Hematopoietic multipotent progenitor cell treated with erythropoietin and hydrocortisone succinate and interleukin-3 and kit ligand, for 8 days (in vitro differentiated cells): ENCODE measurements at places on chromosomes 1 and 21.

- no peak for DNase-seq
Measured at GRCh38 chr1:183303323-183303645, 114.9 kb downstream of the NMNAT2 start.

DNA sequence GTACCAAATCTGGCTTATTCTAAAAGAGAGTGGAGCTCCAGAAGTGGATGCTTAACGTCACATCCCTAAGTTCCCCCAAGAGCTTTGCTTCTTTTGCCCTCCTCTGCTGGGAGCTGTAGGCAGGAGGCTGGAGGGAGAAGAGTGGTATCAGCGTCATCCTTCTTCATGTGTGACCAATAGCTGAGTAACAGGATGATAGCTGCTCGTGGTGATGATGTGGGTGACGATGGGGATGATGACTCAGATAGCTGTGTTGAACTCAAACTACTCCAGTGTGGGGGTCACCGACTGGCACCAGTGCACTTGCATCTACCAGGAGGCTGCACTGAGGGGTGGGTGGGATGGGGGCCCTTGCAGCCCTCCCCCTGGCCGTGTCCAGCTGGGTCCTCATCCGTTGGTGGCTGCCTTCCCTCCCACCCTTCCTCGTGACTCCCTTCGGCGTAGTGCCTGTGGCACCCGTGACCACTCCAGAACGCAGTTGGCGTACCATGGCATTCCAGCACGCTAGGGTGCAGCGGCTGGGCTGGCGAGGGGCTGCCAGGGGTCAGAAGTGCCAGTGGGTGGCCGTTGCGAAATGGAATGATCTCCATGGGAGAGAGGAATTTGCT lies 1.1 kb downstream of the IGFN1 start:
- DNase-seq = no peak

DNA sequence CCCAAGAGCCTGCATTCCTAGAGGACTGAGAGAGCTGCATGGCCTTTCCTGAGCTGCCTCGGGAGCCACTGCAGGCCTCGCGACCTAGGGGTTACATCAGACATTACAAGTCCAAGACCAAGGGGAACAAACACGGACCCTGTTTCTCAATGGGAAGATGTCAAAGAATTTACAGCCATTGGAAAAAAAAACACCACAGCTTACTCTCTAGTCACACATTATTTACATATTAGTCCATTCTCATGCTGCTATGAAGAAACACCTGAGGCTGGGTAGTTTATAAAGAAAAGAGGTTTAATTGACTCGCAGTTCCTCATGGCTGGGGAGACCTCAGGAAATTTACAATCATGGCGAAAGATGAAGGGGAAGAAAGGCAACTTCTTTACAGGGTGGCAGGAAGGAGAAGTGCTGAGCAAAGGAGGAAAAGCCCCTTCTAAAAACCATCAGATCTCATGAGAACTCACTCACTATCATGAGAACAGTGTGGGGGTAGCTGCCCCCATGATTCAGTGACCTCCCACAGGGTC lies 8.4 kb upstream of the PRMT2 start:
- DNase-seq = no peak

DNA sequence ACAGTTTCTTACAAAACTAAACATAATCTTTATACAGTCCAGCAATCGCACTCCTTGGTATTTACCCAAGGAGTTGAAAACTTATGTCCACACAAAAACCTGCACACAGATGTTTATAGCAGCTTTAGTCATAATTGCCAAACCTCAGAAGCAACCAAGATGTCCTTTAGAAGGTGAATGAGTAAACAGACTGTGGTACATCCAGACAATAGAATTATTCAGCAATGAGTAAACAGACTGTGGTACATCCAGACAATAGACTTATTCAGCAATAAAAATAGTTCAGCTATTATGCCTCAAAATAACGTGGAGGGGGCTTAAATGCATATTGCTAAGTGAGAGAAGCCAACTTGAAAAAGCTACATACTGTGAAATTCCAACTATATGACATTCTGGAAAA lies 87.0 kb upstream of the GALNT2 start:
- no peak for DNase-seq

DNA sequence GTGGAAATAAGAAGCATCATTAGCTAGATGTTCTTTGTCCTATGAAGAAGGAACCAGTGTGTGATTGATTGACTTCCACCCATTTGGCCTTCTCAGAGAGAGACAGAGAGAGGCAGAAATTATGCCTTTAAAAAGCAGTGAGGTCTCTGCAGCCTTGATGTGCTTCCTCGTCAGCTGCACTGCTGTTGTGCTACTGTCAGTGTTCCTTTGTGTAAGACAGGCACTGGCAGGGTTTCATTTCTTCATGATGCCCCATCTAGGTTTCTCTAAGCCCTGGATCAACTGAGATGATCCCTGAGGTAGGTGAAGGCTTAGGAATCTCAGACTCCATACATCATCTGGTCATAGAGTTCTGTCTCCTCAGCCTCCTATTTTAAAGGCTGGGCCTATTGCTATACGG lies 34.9 kb downstream of the GPR3 start:
- no peak for DNase-seq

DNA sequence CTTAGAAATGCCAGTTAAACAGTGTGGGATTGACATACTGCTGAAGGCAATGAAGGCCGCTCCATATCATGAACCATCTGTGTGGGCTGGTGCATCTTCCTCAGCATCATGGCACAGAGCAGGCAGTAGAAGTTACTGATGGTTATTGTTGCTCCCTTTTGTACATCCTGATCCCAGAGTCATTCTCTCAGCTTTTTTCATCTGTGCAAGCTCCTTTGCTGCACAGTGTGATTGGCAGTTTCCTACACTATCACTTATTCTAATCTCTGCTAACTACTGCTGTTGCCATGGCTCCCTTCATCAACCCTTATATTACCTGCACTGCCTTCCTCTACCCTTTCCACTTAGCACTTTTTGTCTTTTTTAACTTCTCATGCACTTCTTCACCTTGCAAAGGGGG lies 16.2 kb downstream of the RGS13 start:
- no peak for DNase-seq

DNA sequence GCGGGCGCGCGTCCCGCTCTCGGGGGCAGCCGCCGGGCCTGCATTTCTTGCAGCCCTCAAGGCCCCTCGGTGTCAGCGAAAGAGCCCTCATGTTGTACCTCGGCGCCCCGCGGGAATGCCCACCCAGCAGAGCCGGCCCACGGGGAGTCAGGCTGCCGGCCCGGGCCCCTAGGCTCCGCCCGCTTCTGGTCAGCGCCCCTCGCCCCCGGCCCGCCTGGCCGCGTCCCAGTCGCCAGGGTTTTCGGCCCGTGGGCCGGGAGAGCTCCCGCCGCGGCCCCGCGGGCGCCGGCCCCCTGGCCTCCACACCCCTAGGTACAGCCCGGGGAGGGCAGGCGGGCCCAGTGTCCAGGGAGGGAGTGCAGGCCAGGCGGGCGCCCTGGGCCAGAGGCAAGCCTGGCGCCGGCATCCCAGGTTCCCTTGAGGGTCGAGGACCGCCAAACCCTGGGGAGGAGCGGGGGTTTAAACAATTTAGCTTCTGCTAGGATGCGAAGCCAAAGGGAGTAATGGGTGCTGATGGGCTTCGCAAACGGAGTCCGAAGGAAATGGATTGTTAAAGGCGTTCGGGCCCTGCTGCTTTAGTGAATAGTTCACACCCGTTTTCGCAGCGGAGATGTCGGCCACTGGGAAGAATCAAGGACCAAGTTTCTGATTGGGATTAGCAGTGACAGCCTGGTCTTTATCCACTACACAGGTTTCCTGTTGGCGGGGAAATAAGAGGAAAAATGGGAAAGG lies 486 bp upstream of the KCNA3 start:
- DNase-seq = no peak

GRCh38 chr1:20421441-20421840 lies 64.6 kb downstream of the CAMK2N1 start:
- DNase-seq = no peak

- no peak for DNase-seq
Measured at GRCh38 chr1:171258943-171259342, 10.6 kb downstream of the FMO1 start.

- no peak for DNase-seq
Measured at GRCh38 chr1:30984165-30984889, 75.8 kb upstream of the SDC3 start.

GRCh38 chr1:26542771-26543451 lies 13.3 kb downstream of the RPS6KA1 start:
- DNase-seq = peak; percentile 53

- no peak for DNase-seq
Measured at GRCh38 chr1:225763716-225764548, 13.7 kb upstream of the SRP9 start.

- no peak for DNase-seq
Measured at GRCh38 chr1:207787776-207788175, 35.9 kb downstream of the CD46 start.

GRCh38 chr1:172680733-172681275 lies 21.9 kb downstream of the FASLG start:
- DNase-seq = no peak

- DNase-seq = no peak
Measured at GRCh38 chr1:46171351-46171750, 3.5 kb upstream of the TSPAN1 start.

GRCh38 chr1:162405800-162406199 lies 6.1 kb downstream of the SH2D1B start:
- no peak for DNase-seq

DNA sequence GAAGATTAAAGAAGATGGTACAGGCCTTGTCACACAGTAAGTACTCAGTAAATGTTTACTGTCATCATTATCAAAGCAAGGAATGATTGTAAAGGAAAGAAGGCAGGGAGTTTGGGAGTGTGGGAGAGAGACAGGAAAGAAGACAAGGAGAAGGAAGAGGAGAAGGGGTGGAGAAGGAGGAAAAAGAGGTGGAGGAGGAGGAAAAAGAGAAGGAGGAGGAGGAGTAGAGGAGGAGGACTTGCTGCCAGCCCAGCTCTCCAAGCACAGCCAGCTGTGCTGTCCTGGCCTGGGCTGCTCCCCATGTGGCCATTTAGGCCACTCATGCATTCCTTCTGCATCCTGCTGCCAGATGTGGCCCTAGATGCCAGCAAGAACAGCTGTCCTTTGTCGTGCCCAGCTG lies 7.5 kb upstream of the DISP3 start:
- DNase-seq = no peak

- peak; percentile 44 for DNase-seq
Measured at GRCh38 chr1:85894651-85895050, 186.4 kb upstream of the ZNHIT6 start.

DNA sequence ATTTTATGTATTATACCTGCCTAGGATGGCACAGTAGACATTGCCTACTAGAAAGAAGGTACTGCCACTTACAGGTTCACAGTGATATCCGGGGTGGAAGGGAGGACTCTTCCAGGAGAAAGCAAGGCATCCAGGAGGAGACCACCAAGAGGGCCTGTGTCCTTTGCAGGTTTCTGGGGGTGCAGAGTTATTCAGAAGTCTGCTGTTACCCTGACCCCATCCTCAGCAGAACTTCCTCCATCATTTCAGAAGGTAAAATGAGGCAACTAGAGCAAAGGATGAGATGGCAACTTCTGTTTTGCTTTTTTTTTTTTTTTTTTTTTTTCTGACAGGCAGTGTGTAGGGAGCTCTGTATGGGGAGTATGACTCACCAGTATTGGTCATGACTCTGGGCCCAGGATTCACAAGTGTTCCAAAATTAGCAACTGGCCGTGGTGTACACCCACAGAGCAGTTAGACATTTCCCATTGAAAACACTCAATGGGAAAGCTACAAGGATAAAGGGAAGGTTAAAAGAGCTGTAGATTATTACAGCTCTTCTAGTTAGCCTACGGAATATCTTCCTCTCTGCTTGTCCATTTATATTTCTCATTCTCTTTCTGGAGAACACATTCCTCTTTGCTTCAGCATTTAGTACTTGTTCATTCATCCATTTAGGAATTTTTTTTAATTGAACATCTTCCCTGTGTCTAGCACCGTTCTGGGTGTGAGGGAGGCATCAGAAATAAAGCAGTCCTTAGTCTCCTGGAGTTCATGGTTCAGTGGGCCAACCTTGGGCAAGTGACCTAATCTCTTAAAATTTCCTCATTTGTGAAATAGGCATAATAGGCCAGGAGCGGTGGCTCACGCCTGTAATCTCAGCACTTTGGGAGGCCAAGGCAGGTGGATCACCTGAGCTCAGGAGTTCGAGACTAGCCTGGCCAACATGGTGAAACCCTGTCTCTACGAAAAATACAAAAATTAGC lies 50.5 kb upstream of the PPP2R5A start:
- DNase-seq = peak; percentile 67

GRCh38 chr1:95233319-95233736 lies 682 bp upstream of the RWDD3 start:
- DNase-seq = no peak

DNA sequence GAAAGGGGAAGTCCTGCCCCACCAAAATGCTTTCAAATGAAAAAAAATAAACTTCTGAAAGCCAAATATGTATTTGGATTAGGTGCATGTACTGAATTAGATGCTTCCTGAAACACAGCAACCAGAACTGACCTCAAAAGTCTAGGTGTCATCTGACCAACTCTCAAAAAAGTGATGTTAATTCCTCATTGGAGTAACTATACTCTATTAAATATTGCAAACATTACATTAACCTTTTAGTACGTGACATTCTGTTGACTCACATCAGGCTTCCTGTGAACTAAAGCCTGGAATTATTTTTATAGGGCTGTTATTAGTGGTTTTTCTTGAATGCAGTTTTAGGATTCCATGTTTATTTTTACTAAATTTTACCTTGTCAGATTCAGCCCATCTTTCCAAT lies 73.5 kb downstream of the ASTN1 start:
- no peak for DNase-seq

GRCh38 chr1:53121319-53122172 lies 20.9 kb downstream of the SLC1A7 start:
- no peak for DNase-seq

DNA sequence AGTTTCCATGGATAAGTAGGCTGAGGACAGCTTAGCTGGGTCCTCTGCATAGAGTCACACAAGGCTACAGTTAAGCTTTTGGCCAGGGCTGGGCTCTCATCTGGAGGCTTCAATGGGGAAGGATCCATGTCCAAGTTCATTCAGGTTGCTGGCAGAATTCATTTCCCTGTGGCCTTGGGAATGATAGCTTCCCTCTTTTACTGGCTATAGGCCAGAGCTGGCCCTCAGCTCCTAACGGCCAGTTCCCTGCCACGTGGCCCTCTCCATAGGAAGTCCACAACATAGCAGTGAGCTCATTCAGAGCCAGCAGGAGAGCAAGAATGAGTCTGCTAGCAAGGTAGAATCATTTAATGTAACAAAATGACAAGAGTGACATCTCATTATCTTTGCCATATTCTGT lies 15.1 kb upstream of the PODN start:
- no peak for DNase-seq

GRCh38 chr1:236429715-236430274 lies 35.7 kb downstream of the EDARADD start:
- DNase-seq = no peak

DNA sequence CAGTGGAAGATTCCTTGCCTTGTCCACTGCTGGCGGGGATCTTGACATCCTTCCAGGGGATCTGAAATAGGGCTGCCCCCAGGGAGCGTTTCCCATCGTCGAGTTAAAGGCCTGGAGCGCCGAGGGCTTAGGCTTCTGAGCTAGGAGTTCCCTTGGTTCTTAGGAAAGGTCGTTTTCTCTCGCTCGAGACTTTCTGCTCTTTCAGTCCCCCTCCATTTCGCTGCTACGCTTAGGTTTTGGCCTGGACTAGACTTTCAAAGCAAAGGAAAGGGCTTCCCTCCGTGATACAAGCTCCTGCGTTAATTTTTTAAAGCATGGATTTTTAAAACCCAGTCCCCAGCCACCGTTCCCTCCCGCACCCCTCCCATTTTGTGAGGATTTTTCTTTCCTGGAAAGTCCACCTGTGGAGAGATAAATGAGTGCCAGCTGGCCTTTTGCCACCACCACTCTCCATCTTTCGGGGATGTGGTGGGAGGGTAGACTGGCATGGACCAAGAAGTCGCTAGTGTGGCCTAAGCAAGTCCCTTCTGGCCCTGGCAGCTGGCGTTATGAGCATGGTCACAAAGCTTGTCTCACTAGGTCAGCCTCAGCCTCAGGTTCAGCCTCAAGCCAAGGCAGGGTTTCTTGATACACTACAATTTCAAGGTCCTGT lies 9.2 kb downstream of the NR5A2 start:
- DNase-seq = no peak
